ENCODE measurements at places on chromosomes 16 and 17.

- peak; percentile 32 for DNase-seq
Observed at GRCh38 chr17:8125947-8126490, 2.1 kb upstream of the HES7 start.

DNA sequence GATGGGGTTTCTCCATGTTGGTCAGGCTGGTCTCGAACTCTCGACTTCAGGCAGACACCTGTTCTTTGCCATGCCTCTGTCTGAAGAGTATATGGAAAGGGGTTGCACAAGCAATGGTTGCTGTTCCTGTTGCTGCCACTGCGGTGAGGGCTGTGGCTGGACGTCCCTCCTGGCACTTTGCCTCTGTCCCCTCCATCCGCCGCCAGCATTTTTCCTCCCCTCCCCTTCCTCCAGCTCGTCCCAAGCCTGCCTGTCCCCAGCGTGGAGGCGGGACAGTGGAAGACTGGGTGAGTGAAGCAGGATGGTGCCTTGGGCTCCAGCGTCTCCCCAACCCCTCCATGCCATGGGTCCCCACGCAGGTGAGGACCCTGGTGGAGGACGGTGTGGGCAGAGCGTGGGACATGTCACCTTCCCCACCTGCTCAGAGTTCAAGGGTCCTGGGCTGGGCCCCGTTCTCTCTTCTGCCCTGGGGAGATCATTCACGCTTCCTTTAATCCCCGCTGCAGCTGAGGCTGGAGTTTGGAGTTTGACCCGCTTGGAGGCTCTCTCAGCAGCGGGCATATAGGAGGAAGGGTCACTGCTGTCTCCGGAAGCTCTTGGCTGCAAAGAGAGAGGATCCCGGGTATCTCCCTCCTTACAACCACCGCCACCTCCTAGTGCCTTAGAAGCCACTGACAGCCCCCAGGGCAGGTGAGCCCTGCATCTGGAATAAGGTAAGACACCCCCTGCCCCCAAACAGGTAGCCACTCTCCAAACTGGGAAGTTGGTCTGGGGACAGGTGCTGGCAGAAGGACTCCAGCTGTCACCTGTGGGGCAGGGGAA is at the start of gene SLC5A11:
Gene SLC5A11 (plus strand): TSS at position 238 of the 822 bp plus-strand sequence. CDS start 12,681 bp downstream, outside the sequence.
- no peak for DNase-seq

GRCh38 chr16:56032072-56032471 is 156.9 kb upstream of the CES5A start:
- DNase-seq: no peak

GRCh38 chr17:79691931-79692330 is 38.8 kb upstream of the ENPP7 start:
- no peak for DNase-seq

GRCh38 chr16:31471875-31472708 is at the start of gene TGFB1I1:
TSS of gene TGFB1I1 (plus strand) at chr16:31472152. CDS start at chr16:31472189, 37 bp downstream.
- no peak for DNase-seq

DNA sequence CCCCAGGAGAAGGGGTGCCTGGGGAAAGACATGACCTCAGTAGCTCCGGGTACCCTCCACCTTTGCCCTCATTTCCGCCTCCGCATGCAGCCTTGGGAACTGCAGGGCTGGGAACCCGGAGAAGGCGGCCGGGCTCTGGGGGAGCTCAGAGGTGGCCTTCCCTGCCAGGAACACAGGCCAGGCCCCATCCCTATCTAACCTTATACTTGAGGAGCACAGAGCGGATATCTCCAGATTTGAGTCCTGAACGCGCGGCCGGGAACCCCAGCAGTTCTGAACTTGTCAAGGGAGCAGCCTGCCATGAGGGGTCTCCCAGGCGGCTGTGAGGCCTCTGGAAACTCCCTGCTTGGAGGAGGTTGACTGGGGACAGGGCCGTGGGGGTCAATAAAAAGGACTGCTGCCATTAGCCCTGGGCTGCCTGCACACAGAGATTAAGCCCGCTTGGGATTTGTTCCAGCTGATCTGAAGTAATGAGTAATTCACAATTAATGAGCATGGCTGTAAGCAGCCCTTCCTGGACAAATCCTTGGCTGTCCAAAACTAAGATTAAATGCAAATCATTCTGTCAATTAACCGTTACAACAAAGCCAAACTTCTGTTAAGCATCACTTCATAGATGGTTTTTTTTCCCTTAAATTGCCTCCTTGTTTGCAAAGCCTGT is 26.3 kb upstream of the METRNL start:
- DNase-seq: peak; percentile 5

GRCh38 chr16:68128577-68129305 is 43.6 kb downstream of the NFATC3 start:
- DNase-seq: no peak

GRCh38 chr17:50440172-50440837 is 14.3 kb downstream of the ACSF2 start:
- no peak for DNase-seq

DNA sequence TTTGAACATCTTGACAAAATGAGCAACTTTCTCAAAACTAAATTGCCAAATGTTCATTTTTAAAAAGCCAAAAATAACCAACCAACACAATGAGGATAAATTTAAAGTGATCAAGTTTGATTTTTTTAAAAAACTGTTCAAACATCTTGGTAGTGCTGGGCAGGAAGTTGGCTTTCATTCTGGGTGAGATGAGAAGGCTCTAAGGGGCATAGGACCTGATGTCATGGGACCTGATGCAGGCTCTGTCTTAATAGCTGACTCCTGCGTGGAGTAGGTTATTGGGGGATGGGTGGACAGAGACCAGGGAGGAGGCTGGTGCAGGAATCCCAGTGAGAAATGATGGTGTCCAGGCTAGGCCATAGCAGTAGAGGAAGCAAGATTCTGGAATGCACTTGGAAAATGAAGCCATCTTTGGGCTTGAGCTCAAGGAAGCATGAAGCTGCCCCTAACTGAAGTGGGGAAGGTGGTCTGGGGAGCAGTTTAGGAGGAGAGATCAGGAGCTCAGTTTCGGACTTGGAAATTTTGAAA is 20.4 kb downstream of the NLRC5 start:
- no peak for DNase-seq

DNA sequence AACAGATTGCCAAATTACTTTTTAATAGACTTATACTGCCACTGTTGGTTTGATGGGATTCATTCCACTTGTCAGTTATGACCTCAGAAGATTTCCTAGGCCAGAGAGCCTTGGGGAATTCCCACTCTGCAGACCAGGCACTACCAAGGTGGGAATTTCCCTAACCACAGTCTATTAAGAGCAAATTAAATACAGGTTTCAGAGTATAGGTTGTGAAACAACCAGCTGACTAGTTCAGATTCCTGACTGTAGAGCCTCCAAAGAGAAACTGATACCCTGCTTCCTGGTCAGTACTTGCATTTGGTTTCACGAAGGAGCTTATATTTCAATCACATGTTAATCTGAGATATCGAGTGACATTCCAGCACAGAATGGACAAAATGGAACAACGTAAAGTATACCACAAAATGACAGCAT is 186.5 kb downstream of the STX8 start:
- DNase-seq: no peak

- no peak for DNase-seq
Observed at GRCh38 chr17:17091856-17092756, 49.8 kb downstream of the MPRIP start.

DNA sequence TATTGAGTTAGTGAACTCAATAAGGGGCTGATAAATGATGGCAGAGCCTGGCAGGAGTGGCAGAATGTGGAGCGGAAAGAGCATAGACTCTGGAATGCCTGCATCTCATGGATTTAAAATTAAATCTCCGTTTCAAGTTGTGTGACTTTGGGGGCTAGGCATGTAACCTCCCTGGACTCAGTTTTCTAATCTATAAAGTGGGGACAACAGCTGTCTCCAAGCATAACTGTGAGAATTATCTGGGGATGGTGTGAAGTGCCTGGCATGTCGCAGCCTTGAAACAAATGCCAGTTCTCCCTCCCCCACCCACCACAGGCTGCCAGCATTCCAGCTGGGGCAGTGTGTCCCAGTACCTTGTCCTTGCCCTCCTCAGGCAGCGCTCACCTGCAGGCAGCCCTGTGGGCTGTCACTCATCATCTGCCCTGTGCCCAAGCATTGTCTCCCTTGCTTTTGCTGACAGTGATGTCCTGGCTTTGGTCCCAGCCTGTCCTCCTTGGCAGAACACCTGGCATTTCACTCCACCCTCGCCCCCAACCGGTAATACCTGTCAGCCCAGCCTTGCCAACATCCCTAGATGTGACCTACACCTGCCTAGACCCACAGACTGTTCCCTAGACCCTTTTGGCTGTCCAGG is 129.6 kb downstream of the MRM1 start:
- no peak for DNase-seq

- DNase-seq: no peak
Observed at GRCh38 chr17:69525920-69526841, 111.7 kb downstream of the MAP2K6 start.

GRCh38 chr17:82228278-82228841 is 482 bp upstream of the SLC16A3 start:
- peak; percentile 74 for DNase-seq

- DNase-seq: no peak
Observed at GRCh38 chr17:59796785-59797205, 89.3 kb downstream of the VMP1 start.

- DNase-seq: peak; percentile 79
Observed at GRCh38 chr17:18217412-18218015, 7.9 kb upstream of the LLGL1 start.

GRCh38 chr16:28522792-28523191 is 16.0 kb downstream of the NUPR1 start:
- no peak for DNase-seq

DNA sequence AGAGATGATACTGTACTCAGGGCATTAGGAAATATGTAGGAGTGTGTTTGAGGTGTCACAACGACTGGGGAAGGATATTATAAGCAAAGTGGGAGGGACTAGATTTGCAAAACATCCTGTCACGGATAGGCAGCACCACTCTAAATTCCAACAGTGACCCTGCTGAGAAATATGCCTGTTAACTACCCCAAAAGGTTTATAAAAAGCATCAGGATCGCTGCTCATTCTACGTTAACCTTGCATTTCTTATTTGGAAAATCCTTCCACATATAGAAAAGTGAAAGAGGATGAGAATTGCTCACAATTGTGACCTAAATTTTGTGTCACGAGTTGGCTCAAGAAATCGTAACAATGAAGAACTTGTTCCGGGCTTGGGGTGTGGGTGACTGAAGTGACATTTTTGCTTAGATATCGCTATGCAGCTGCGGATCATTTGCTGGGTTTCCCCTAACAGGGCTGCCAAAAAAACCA is 51.6 kb downstream of the N4BP1 start:
- DNase-seq: no peak

GRCh38 chr16:51114382-51114781 is 36.7 kb downstream of the SALL1 start:
- no peak for DNase-seq

Measured in activated CD4-positive, alpha-beta T cell treated with anti-CD3 and anti-CD28 coated beads, Interleukin-2, amount 10 ng/mL, durations not matched to agents 7 days and 5 days (primary cell).